CD4-positive, alpha-beta T cell treated with Interferon gamma for 1 hour (primary cell): ENCODE measurements at places on chromosomes 3 and 15.

DNA sequence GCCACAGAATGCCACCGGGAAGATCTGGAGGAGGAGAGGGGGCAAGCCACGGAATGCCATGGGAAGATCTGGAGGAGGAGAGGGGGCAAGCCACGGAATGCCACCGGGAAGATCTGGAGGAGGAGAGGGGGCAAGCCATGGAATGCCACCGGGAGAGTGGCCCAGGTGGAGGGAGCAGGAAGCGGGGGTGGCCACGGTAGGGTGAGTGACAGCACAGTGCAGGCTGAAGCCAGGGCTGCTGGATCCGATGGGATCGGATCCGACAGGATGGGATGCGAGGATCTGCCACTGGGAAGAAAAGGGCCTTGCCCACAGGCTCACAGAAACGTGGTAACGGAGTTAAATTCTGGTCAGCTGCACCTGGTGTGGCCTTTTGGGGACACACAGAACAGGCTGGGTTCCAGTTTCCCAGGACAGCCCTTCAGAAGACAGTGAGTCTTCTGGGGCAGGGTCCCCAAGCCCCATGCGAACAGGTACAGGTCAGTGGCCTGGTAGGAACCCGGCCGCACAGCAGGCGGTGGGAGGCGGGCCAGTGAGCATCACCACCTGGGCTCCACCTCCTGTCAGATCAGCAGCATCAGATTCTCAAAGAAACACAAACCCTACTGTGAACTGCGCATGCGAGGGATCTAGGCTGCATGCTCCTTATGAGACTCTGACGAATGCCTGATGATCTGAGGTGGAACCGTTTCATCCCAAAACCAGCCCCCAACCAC is 58.8 kb downstream of the XXYLT1 start:
- no peak for DNase-seq

DNA sequence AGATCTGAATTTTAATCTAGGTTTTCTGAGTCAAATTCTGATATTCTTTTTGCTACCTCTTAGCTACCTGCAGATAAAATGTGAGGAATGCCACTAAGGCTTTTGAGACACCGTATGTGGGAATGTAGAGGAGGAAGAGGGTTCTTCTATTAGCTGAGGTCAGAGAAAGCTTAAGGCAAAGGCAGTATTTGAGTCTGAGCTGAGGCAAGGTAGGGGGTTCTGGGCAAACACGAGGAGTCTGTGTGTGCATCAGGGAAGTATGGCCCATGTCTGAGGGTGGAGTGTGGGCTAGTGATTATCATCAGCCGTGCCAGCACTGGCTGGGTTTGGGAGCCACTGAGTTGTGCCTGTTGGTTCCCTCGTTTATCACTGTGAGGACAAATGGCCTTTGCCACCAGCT is 181.1 kb downstream of the SOX2 start:
- no peak for DNase-seq

DNA sequence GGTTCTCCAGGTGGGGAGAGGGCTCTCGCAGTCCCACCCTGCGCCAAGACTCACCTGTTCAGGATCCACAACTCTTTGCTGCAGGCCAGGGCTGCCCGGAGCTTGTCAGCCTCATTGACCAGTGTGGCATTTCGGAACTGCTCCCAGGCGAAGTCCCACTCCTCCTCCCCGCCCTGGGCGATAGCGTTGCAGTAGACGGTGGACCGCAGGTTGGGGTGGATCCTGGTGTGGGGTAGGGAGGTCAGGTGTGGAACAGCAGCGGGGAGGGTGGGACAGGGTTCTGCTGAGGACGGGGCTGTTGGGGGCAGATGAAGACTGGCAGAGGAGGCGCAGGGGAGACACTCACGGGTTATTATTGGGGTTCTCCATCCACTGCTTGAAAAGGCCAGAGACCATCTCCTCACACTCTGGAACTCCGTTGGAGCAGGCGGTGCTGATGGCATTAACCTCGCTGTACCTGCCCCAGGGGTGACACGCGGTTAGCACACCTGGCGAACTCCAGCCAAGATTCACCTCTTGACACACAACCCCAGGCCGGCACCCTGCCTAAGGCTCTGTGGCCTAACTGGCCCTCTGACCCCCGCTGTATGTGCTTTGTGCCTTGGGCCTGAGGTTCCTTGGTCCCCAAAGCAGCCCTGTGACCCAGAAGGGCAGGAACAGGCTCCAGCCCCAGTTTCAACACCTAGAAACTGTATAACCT is 16.1 kb downstream of the MESP2 start:
- no peak for DNase-seq

DNA sequence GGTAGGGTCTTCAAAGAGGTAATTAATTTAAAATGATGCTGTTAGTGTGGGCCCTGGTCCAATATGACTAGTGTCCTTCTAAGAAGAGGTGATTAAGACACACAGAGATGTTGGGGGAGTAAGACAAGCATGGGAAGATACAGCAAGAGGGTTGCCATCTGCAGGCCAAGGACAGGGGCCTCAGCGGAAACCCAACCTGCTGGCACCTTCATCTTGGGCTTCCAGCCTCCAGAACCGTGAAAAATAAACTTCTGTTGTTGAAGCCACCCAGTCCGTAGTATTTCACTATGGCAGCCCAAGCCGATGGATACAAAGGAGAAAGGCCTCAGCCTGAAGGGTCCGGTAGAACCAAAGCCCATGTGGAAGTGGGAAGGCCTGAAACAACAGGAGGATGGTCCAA is 161.7 kb upstream of the UBE2E1 start:
- no peak for DNase-seq

DNA sequence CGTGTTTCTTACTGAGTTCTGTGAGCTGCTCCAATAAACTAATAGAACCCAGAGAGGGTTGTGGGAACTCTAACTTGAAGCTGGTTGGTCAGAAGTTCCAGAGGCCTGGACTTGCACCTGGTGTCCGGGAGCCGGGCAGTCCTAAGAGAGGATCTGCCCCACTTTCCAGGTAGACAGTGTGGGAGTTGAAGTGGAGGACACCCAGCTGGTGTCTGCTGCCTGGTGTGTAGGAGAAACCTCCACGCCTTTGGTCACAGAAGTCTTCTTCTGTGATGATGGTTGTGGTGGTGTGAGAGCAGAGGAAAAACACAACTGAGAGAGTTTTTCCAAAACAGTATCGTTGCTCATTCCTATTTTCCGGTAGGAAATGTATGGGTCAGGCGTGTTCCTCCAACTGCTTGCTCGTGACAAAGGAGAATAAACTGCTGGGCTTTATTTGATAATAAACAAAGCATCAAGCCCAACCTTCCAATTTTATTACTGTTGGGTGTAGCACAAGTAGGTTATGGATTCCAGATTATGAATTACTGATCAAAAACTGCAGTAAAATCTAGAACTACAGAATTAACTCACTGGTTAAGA is 137.0 kb downstream of the KLF13 start:
- DNase-seq, result no peak

GRCh38 chr3:9026320-9027045 is 63.2 kb upstream of the RAD18 start:
- no peak for DNase-seq

DNA sequence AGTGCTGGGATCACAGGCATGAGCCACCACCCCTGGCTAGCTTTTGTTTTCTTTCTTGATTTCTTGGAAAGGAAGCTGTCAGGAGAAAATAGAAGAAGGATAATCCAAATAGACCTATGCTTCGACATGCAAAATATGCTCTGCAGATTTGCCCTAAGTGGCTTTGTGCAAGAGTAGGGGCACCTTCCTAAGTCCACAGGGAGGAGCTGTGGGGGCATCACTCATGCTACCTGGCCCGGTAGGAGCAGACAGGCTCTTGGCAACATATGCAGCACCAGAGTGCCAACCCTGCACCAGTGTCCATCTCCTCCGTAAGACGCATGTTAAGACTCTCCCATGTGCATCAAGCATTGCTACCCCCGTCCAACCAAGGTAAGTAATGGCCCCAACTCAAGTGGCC is 190.7 kb upstream of the UBE2E1 start:
- DNase-seq, result no peak

- DNase-seq, result no peak
Measured at GRCh38 chr15:25677719-25678499, 185.2 kb downstream of the ATP10A start.

DNA sequence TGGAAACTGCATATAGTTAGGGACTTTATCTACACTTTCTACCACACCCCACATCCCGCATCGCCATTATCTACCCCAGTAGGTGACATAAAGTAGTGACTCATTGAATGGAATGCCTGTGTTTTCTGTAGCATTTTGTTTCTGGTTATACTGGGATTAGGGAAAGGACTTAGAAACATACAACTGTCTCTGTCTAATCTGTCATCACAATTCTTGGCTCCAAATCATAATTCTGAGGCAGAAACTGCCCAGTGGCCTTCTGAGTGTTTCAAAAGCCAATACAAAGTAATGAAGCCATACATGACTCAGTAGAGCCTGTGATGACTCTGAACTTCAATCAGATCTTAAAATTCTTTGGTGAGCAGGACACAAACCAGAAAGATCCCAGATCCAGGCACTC is 115.7 kb upstream of the CHRM5 start:
- no peak for DNase-seq

DNA sequence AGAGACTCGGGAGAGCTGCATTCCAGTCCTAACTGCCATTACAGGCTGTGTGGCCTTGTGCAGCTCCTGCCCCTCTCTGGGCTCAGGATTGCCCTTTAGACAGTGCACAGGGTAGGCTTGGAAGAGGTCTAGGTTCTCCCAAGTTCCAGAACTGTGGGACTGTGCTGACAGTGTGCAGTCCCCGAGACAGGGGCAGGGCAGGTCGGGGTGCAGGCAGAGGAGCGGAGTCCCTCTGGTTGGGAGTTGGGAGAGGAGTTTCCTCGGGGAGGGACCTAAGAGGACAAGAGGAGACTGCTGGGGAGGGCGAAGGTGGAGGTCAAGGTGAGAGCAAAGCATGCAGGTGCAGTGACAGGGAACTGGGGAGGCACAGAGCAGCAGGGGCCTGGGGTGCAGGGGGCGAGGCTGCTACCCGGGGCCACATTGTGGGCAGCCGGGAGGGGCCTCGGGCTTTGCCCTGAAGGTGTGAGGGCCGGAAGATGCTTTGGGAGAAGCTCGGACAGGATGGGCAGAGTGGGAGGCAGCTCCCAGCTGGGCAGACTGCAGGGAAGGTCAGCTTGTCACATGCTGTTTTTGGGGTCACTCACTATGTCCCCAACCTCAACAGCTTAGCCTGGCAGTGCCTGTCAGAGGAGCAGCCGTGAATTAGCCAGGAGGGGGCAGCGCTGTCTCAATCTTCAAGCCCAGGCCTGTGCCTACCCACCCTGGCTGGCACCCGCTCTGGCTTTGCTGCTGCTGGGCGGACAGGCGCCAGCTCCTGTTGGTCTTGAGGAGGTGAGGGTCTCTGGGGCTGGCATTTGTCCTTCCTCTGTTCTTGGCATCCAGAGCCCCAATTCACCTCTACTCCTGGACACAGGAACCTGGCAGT is 15.4 kb upstream of the CSPG4 start:
- peak; percentile 68 for DNase-seq

GRCh38 chr3:64141476-64141875 is 83.8 kb downstream of the PRICKLE2 start:
- DNase-seq, result no peak

DNA sequence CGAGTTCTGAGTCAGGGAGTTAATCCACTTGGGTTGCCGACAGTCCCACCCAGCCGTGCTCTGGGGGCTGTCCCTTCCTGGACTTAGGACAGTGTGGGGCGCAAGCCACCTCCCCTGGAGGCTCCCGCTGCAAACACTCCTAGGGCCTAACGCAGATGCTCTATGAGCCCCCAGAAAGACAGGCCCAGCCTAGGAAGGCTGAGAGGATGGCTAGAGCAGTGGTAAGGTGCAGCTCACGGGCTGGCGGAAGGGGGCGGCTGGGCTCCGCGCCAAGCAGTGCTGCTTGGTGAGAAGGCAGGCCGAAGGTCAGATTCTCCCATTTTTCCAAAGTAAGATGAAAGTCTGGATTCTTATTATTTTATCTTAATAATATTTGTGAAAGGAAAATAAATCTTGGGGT is 84.6 kb upstream of the ALDH1L1 start:
- no peak for DNase-seq

- no peak for DNase-seq
Measured at GRCh38 chr3:114446600-114446999, 152.8 kb downstream of the TIGIT start.

GRCh38 chr3:160755776-160756304 is at the start of gene PPM1L:
TSS of gene PPM1L (plus strand) at chr3:160756231.
- DNase-seq, result peak; percentile 65

GRCh38 chr3:152879130-152879789 is 44.3 kb downstream of the P2RY1 start:
- no peak for DNase-seq

DNA sequence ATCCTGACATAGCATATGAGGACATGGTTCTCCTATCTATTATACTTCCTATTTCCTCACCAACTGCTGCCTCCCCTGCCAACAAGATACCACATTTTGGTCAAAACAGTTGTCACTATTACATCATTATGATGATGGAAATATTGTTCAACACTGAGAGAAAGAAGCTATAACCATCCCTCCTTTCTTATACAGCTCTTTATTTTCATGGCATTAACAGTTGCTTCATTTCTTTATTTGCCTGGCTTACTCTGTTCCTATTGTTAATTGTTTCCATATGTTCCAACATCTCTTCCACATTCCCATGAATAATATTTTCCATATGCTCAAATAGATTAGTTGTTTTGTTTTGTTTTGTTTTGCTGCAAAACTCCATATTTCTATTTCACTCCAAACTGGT is 40.8 kb upstream of the FILIP1L start:
- DNase-seq, result no peak

GRCh38 chr3:34229876-34230275 is 431.4 kb downstream of the PDCD6IP start:
- no peak for DNase-seq

DNA sequence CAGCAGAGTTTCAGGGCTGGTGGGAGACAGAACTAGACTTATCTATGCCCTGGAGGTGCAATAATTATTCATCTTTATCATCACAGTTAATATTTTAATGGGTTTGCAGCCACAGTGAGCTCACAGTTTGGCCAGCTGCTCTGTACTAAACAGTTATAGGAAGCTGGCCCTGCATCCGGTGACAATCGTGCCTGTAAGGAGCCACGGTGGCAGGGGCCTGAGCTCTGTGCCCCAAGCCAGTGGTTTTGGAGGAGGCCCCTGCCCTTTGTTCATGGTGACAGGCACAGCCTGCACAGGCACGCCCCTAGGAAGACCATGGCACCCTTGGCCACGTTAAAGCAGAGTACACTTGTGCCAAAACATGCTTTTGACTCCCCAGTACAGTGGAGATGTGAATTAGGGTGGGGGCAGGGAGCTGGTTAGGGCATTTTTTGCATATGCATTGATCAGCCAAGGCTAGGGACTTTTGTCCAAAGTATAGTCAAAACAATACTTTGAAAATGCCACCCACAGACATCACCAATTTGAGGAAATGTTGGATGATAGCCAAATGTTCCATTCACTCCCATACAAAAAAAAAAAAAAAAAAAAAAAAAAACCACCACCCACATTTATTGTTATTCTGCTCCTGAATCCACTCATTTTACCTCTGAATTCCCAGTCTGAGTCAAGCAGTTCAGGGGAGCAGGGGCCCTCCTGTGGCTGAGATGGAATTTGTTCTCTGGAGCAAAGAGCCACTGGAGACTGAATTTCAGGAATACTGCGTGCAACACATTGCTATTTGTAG is 3.4 kb upstream of the RFTN1 start:
- peak; percentile 14 for DNase-seq

GRCh38 chr3:72520690-72521308 is 327.4 kb downstream of the SHQ1 start:
- no peak for DNase-seq
